Stimulated activated CD4-positive, alpha-beta T cell treated with anti-CD3 and anti-CD28 coated beads, TNF-alpha, amount 100 ng/mL, for 4 hours (primary cell): ENCODE measurements at places on chromosomes 3 and 15.
A peak's percentile ranks its signal among the peaks of the same experiment; 100 is the strongest.

DNA sequence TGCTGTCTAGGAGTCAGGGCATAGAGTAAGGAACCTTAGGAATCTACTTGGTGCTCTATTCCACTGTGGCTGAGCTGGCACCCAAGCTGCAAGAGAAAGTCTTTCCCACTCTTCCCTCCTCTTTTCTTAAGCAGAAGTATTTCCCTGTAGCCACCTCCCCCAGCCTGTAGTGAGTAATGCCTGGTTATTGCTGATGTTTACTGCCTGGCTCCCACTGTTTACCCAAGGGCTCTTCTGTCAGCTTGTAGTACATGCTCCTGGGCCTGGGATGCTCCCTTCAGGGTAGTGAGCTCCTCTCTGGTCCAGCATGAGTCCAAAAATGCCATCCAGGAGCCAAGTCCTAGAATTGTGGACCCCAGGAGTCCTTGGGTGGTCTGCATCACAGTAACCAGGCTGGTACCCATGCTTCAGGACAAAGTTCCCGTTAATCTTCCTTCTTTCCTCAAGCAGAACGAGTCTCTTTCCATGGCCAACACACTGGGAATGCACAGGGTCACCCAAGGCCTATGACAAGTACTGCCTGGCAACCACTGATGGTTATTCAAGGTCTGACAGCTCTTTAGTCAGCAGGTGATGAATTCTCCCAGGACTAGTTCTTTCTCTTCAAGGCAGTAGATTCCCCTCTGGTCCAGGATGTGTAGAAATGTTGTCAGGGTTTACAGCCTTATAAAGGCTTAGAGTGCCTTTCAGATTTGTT, 17.6 kb downstream of the GALK2 start:
- no peak for DNase-seq

GRCh38 chr3:46098319-46098761, 71.1 kb upstream of the XCR1 start:
- peak; percentile 12 for DNase-seq

DNA sequence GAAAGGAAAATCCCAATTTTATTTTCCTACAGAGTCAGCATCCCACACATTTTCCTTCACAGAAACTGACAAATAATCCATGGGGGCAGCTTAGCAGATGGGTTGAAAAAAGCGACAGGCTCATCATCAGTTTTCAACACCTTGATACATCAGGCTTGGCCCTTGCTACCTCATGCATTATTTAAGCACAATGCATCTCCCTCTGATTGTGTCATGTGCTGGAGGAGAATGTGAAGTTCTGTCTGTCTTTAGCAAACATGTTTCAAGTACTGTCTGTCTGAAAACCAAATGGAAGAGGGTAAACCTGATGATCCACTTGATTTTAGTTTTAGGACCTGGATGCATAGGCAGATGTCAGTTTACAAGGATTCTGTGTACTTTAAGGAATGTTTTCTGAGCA, 128.6 kb upstream of the ADAMTS9 start:
- DNase-seq: no peak

DNA sequence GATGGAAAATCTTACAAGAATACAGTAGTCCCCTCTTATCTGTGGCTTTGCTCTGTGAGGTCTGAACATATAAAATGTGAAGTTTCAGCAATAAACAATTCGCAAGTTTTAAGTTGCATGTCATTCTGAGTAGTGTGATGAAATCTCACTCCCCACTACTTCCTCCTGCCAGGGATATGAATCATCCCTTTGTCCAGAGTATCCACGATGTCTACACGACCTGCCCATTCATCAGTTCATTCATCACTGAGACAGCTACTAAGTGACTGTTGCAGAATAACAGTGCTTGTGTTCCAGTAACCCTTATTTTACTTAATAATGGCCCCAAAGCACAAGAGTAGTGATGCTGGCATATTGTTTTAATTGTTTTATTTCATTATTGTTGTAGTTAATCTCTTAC, 489.2 kb upstream of the UBE2E2 start:
- no peak for DNase-seq

- no peak for DNase-seq
These were observed 680 bp downstream of the GOLIM4 start for GRCh38 chr3:168094877-168095610.

DNA sequence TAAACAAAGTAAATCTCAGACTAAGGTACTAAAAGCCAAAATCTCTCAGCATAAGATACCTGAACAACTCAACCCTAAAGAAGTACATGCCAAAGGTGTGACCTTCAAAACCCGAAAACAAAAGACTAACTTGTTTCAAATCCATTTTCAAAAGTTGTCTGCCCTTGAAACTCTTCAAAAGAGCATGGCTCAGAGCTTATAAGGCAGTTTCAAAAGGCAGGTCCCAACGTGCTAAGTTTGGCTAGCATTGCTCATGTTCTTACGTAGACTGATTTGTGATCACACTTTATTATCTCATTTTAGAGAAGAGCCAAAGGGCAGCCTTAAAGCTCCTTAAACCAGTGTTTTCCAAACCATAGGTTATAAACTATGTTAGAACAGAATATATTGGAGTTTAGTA, 112.2 kb downstream of the FEZF2 start:
- no peak for DNase-seq

GRCh38 chr3:158430448-158430847, 140.5 kb upstream of the MLF1 start:
- DNase-seq: no peak

GRCh38 chr3:116920826-116921610, 211.4 kb downstream of the TUSC7 start:
- DNase-seq: no peak
